ENCODE measurements at places on chromosomes 7 and 10.

GRCh38 chr10:49549640-49550346 lies 10.9 kb upstream of the ERCC6 start:
- DNase-seq, result no peak

DNA sequence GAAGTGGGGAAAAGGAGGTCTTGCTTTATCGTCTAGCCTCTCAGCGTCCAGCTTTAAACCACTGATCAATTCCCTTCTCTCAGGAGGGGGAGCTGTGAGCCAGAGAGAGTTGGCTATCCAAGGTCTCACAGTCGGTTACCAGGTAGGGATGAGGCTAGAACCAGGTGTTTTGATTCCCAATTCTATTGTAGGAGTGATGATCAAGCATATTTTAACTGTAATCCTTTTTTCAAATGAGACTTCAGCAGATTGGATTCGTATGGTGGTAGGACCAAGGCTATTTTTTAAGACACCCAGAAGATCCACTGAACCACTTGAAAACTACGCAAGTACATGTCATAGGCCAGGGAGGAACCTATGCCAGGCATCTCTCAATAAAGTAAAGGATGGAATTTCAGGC lies 8.4 kb downstream of the MINDY4 start:
- DNase-seq, result no peak

DNA sequence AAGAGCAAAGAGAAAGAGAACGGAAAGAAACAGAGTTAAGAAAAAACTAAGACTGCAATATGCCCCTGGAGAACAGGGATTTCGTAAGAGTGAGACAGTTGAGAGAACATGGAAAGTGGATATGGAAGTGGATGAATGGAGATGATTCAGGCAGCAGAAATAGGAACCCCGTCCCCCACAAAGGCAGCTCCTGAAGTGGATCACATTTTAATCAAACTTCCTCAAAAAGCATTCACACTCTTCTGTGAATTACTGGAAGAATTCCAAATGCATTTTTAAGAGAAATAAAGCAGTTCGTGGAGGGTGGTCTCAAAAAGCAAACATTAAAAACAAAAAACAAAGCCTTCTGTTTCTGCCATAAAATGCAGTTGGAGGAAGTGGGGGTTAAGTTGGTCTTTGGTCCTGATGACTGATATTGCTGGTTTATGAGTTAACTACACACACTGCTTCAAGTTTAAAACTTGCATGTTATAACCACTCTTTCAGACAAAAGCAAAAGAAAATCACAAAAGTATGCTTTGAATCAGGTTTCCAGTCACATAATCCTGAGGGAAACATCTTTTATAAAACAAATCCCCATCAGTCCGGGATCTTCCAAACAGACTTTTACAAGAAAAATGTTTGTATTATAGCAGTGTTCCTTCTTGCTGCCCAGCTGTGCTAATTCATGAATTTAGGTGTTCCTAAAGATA lies 214.3 kb downstream of the FANK1 start:
- DNase-seq, result no peak

DNA sequence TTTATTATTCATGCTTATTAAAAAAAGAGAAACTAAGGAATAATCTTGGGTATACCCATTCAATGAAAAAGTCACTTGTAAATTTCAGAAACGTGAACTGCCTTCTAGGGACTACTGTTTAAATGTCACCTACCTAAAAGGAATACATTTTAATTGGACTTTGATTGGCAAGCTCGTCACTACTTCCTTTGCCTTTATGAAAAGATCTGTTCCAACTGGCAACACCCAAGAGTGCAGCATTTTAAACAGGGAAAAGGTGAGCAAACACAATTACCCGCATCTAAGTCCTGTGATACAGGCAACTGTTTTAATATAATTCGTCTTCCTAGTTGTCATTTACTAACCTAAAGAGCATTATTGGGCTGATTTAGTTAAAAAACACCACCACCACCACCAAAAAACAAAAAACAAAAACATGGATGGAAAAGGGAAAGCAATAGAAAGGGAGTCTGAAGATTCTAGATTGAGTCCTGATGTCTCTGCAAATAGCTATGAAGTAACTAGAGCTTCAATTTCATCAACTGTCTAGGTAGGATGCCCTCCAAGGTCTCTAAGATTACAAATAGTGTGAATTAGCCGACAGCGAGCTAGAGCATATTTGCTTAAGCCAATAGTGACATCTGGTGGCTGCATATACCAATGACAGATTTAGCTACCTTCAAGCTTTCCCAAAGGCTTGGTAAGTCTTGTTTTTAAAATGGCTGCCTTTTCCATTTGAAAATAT lies 33.8 kb upstream of the ICA1 start:
- no peak for DNase-seq

DNA sequence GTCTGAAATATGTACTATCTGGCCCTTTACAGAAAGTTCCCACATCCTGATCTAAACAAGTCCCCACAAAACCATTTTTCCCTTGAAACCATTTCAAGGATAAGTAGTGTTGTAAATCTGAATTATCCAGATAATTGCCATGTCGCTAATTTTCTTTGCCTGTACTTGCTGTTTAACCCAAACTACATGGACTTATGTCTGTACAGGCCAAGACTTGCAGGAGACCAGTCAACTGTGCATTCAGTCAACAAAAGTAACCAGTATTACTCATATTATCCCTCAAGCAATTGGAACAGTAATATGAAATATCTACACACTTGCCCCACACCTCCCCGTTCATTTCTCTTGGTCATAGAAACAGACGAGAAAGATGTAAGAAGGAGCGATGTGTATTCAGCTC lies 347.8 kb upstream of the NFE2L3 start:
- DNase-seq, result no peak

GRCh38 chr7:41097501-41097900 lies 605.4 kb downstream of the INHBA start:
- no peak for DNase-seq

GRCh38 chr10:110010486-110011378 lies 2.9 kb downstream of the ADD3 start:
- DNase-seq, result no peak

DNA sequence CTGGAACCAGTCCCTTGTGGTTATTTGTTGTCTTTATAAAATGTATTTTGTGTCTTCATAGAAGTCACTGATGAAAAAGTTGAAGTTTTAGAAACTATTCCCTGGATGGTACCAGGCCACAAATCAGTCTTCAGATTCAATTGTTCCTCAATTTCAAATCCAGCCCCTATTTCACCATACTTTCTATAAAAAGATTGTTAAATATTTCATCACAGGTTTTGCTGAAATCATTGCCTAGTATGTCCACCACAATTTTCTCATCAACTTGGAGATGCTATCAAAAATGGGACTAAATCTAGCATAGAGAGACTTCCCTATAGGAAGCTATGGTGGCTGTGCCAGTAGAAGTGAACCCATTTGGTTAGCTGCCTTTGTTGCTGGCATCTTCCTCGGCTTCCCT lies 118.5 kb downstream of the RAB18 start:
- DNase-seq, result no peak

DNA sequence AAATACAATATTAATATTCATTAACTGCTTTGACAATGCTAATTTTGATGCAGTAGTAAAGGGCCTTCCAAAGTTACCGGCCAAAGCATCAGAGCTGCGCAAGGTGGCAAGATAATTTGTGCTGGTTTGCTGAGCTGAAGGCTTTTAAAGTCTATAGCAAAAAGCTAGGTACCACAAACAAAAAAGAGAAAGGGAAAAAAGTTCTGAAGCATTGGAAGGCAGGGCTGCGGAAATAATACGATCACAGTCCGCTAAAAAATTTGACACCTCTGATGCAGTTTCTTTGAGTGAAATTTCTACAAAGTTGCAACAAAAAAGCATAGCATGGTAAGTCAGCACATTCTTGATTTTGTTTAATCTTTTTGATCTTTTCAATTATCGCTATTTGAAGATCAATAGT lies 175.6 kb downstream of the TCF7L2 start:
- DNase-seq, result no peak

GRCh38 chr7:5237286-5237685 lies 45.5 kb upstream of the SLC29A4 start:
- no peak for DNase-seq

DNA sequence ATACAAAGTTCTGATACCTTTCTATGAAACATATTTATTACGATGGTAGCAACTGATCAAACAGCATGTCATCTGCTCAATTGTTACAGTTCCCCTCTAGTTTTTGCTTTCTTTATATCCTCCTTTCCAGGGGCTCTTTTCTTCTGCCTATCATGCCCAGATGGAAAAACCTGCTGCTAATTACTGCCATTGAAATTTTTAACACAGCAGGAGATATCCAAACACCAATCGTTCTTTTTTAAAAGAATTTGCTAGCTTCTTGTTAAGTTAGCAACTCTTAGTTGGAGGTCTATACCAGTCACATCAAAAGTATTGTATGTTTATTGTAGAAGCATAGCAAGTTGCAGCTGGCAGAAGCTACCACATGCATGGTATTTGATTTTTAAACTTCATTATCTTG lies 768.5 kb downstream of the NXPH1 start:
- no peak for DNase-seq
